ENCODE measurements at places on chromosomes 2 and 18.

- DNase-seq, result no peak
These were observed 36.5 kb upstream of the SLC66A3 start for GRCh38 chr2:11118761-11119160.

GRCh38 chr2:174678395-174678794, 80.8 kb upstream of the WIPF1 start:
- no peak for DNase-seq

DNA sequence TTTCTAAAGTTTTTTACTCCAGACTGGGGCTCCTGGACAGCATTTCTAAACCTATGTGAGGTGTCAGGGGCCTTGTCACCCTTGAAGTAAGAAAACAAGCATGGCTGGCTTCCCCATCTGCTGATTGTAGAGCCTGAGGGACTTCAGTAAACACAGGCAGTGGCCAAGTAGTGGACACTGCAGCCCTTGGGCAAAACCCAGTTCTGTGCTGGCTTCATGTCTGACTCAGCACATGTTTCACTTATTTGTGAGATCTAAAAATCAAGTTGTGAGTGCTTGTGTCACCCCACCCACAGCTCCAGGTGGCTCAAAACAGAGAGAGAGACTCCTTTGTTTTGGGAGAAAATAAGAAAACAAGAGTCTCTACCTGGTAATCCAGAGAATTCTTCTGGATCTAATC, 660.3 kb upstream of the VRK2 start:
- no peak for DNase-seq

DNA sequence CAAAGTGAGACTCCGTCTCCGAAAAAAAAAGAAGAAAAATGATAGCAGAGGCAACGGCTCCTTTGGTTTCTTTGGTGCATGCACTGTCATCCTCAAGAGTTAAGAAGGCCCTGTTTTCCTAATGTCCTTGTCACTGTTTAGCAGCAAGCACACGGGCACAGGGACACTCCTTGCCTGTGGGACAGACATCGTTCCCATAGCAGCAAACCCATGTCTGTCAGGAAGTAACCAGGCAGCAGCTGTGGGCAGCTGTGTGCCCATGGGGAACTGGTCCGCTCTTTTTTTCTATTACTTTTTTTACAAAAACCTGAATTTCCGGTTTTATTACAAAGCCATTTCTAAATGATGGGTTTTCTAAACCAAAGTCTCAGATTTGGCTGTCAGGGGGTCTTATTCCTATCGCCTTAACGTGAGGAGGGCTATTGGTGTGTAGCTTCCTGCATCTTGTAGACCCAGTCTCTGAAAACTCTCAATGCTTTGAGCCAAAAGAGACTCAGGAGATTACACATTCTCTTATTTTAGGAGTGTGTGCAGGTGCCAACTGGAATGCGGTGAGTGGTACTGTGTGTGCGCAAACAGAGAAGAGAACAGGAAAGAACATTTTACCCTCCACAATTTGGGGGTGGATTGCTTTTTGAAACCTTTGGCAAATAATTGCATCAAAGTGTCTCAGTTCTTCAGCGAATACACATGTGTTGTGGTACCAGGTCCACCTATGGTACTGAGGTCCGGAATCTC, 109.6 kb downstream of the COLEC12 start:
- DNase-seq, result no peak

DNA sequence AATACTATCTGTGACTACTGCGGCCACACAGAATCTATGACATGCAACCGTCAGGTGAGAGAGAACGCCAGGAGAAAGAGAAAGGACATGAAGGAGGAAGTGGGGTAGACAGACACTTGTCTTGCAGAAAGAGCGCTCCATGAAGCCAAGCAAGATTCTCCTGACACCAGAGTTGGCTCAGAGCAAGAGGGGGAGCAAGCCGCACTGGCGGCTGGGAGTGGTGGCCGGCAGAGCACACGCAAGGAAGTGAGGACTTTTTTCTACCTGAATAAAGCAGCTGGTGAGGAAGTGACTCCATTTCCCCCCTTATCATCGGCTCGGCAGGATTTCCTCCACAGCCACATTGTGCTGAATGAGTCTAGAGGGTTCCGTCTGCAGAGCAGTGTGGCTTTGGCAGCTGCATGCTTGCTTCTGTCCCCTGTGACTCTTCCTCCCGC, 181.6 kb downstream of the BCL2 start:
- DNase-seq, result peak; percentile 42

GRCh38 chr2:219252900-219253752, at the start of gene TUBA4B:
Gene TUBA4B (plus strand): TSS chr2:219253243. CDS start chr2:219253408, 165 bp downstream.
- DNase-seq, result peak; percentile 63

DNA sequence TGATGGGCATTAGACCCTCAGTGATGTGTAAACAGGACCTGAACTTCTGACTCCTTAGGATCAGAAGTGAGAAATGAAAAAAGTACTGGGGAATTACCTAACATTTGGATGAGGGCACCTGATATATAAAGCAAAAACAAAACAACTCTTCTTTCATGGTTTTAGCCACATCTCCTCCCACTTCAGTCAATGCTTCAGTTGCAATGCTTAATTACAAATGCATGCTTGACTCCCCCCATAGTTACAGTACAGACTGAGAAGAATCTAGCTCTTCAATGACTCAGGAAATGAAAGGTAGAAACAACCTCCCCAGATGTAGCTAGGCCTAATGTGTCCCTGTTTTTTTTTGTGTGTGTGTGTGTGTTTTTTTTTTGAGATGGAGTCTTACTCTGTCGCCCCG, 276.8 kb upstream of the POU3F3 start:
- DNase-seq, result no peak

DNA sequence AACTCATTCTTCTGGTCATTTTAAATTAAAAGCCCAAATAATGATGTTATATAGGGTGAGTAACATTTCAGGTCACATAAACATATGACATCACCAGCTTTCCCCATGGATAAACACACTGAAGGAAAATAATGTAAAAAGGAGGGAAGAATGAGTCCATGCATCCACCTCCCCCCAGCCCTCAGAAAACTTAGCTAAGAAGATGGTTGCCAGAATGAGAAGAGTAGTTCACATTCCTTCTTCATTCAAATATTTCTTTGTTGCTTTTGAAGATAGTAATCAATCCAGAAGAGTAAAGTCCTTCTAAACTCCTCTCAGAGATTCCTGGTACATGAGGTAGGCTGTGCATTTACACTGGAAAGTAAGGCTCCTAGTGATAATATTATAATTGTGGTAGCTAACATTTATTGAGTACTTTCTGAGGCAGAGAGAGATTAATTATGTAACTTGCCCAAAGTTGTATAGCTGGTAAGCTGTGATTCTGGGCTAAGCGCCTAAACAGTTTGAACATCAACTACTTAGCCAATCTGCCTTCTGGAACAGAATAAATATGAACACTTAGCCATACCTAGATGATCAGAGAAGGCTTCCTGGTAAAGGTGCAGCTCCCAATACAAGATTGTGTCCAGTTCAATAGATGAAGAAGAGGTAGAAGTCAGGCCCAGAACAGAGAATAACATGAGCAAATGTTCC, 256.7 kb upstream of the FN1 start:
- no peak for DNase-seq

DNA sequence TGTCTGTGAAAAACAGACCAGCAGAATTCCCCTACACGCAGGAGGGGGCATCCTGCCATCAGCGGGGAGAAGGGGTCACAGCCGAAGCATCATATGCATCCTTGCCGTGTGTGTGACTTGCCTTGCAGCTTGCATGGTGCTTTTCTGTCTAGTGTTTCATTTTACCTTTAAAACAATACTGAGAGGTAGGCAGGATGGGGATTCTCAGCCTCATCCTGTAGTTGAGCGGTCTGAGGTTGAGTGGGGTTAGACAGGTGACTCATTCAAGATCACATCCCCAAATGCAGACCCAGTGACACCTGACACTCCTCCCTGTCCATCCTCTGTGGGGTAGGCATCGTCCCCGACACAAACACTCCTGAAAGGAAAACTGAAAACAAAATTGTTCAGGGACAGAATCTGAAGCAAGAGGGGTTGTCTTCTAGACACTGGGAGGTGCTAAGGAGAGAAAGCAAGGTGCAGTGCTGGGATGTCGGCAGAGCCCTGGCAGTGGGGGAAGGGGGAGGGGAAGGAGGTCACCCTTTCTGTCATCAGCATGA, 7.9 kb downstream of the ARL4C start:
- DNase-seq, result peak; percentile 71
